Stimulated activated effector memory CD8-positive, alpha-beta T cell treated with anti-CD3 and anti-CD28 coated beads, Interleukin-12 subunit alpha, Interleukin-12 subunit beta, amount 100 ng/mL, for 72 hours (primary cell): ENCODE measurements at places on chromosomes 3 and 15.

- DNase-seq = peak; percentile 79
These were observed 148.1 kb downstream of the KLHL25 start for GRCh38 chr15:85646538-85647091.

DNA sequence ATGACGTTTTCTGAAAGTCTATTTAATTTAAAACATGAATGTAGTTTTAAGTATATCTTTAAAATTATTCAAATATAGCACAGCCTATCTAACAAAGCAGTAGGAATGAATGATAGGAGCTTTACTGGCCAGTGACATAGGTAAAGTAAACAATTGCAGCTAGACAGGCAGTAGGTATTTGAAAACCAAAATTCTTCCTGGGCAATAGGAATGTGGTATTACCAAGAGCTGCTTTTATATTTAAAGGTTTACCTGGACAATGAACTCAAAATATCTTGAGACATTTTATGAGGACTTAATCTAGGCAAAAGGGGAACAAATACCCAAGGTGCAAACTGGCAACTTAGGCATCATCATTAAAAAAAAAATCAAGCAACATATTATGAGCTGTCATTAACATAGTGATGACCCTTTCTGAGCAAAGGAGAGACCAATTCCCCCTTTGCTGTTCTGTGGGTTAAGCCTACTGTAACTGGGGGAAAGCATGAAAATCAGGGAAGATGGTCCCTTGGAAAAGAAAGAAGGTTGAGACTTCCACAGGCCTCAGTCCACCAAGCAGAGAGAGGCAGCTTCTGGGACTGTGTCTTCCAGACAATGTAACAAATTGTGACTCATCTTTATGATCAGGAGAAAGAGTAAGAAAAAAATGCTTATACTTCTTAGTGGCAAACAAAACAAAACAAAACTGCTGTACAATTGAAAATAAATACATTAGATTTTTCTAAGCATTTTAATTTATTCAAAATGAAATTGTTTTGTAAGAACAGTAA is 12.9 kb downstream of the ISL2 start:
- no peak for DNase-seq

DNA sequence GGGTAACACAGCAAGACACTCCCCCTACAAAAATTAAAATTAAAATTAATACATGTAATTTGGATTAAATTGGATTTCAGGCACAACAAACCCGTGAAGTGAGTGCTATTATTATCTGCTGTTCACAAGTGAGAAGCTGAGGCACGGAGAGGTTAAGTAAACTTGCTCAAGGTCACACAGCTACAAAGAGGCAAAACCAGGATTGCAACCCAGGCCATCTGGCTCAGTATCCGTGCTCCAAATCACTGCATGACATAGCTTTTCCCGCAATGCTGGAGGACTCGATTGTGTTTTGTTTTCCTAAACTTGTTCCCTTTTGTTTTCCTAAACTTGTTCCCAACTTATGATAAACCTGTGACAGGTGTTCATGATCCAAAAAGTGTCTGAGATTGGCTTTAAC is 19.9 kb upstream of the C15orf39 start:
- no peak for DNase-seq

GRCh38 chr3:146091397-146091796 is 69.6 kb downstream of the PLOD2 start:
- no peak for DNase-seq

- DNase-seq = no peak
These were observed 58.4 kb downstream of the RPLP1 start for GRCh38 chr15:69511015-69511414.

DNA sequence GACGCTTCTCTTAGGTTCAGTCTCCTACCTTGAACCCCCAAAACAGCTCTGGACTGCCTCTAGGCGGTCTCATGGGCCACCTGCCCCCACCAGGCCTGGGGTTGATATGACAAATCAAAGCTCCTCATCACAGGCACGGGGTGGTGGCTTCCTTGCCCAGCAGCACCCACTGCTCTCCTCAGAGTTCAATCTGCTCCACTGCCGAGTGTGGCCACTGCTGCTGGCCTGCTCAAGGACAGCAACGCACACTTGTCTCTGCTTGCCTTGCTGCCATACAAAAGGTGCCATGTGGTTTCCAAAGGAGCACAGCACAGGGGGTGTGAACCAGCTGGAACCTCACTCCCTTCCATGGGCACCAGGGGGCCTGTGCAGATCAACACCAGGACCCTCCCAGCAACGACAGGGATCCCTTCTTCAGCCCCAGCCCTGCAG is 10.2 kb downstream of the KBTBD13 start:
- DNase-seq = no peak

- no peak for DNase-seq
These were observed 73.4 kb upstream of the RBMS3 start for GRCh38 chr3:29207427-29207826.

- no peak for DNase-seq
These were observed 88.6 kb upstream of the DAZL start for GRCh38 chr3:16693820-16694219.

GRCh38 chr3:20046556-20046955 is 6.3 kb downstream of the KAT2B start:
- DNase-seq = no peak

GRCh38 chr15:101062471-101063171 is 143.5 kb downstream of the LRRK1 start:
- DNase-seq = no peak

DNA sequence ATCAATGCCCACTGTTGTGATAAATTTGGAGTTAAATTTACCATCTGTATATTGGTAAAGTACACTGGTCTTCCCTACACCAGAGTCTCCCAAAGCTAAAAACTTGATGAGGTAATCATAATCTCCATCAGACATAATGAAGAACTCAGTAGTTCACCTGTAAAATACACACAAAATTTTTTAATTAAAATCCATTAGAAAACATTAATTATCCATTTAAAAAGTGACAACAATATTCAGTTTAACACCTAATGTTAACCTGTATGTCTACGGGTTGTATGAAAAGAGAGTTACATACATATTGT is 38.0 kb upstream of the RSL24D1 start:
- no peak for DNase-seq

DNA sequence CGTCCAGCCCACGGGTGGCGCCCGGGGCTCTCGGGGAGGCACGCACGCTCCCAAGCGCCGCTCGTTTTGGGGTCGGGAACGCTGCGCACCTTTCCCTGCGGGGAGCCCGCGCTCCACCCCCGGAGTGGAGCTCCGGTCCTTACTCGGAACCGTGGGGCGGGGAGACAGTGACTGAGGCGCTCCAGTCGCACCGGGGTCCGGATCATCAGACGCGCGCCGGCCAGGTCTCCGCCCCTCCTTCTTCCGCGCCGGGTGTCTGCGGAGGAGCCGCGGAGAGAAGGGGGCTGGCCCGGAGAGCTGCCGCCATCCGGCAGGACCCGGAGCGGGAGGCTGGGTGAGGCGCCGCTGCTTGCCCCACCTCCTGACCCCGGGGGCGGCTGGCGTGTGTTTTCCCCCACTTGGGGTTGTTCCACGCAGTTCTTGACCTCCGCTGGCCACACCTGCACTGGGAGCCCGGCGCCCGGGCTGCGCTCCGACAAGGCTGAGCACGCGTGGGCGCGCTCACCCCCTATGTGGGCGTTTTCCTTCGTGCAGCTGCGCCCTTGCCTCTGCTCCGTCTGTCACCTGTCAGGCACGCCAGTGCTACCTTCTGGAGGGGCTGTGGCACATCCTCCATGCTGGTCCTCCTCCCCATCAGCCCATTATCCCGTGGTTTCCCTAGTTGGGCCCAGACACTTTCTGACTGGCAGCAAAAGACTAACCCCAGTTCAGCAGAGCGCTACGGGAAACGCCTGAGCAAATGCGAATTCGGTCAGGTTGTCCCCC is at the start of gene MCF2L2:
Gene MCF2L2, minus strand, starts transcription at position 173 of the 765 bp plus-strand sequence. CDS start 642 bp downstream, outside the sequence.
- peak; percentile 67 for DNase-seq

GRCh38 chr3:74617776-74618175 is 3.3 kb upstream of the CNTN3 start:
- no peak for DNase-seq

DNA sequence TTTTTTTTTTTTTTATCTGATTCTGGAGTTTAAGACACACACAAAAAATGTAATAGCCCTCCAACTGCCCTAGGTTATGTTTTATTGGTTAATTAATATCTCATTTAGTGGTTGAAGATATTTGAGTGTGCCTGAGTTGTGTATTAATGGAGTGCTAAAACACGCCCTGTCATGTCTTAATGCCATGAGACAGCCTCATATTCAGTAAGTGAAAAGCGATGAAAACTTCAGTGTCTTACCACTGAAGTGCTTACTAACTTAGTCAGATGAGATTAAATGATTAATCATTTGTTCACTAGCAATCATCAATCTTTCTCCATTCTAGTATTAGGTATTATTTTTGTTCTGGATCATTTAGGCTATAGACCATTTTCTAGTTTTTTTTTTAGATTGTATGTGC is 544.7 kb upstream of the ROBO2 start:
- no peak for DNase-seq

- no peak for DNase-seq
These were observed 1.3 kb downstream of the PPM1M start for GRCh38 chr3:52246728-52247408.

GRCh38 chr3:38141173-38141951 is 2.9 kb downstream of the MYD88 start:
- no peak for DNase-seq

DNA sequence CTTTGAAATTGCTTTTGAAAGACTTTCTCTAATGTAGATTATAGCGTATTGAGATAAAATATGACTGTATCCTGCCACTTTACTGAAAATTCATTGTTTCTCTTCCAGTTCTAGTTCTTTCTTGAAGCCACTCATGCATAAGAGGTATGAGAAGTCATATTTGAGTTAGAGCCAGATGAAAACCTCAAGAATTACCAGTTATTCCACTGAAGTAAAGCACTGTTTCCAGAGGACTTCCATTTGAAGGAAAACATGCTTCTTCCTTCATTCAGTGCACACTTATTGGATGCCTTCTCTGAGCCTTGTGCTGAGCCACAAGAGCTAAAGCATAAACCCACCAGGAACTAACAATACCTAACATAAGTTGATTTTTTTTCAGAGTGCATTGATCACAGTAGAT is 513.4 kb downstream of the ZNF385D start:
- no peak for DNase-seq

GRCh38 chr3:156728267-156728985 is 54.0 kb downstream of the TIPARP start:
- DNase-seq = no peak

DNA sequence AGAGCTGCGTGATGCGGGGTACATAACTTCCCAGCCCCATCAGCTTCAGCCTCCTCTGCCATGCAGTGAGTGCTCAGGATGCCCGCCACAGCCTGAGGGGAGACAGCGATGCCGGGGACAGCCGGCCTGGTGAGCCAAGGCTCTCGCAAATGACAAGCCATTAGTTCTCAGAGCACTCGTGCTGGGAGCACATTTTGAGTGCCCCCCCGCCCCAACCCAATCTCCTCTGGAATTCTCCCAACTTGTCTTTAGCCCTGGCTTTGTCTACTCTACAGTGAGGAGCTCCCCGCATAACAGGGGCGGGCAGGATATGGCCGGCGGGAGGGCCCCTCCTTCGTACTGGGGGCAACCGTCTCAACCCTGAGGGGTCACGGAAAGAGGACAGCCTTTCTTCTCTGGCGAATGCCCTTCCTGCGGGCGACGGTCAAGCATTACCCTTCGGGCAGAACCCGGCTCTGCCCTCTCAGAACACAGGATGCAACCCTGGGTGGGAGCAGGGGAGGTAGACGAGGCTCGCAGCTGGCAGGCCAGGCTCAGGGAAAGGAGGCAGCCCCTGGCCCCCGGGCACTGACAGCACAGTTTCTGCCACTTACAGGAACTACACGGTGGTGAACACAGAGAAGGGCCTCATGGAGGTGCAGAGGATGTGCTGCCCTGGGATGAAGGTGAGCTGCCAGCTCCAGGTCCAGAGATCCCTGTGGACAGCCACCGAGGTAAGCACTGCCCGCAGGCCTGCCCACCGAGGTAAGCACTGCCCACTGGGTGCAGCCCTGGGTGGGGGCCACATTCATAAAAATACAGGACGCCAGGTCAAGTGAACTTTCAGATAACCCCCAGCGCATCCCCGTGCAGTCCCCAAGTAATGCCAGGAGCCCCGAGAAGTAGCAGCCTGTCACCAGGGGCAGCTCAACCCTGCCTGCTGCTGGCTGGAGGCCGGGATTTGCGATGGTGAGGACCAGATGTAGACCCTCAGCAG is 141.7 kb downstream of the LRRK1 start:
- no peak for DNase-seq

DNA sequence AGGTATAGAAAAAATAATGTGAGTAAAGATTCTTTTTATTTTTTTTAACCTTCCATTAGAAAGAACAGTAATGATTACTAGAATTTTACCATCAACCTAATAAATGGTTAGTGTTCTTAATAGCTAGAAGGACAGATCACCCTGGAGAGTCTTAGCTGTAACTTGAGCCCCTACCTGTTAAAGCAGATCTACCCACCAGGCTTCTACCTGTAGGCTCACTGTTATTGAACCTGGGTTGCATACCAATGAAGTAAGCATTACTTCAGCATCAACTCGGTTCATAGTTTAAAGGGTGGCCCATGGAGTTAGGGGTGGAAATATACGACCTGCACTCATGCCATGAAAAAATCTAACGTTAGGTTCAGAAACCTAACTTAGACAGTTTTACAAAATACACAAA is 280.4 kb downstream of the BBX start:
- no peak for DNase-seq

DNA sequence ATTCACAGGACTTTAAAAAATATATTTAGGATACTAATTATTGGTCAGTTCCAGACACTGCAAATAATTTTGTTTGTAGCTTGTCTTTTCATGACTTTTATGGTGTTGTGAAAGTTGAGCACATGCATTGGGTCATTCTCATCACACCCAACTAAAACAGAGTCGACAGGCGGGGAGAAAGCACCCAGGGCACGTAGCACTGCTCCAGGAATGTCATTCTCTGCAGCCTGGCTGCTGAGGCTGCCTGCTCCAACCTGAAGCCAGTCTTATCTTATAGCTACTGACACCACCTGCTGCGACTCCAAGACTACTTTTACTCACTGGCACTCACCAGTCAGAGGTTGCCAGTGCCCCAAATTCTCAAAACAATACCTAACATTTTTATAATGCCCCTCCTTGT is 56.9 kb downstream of the ACAD9 start:
- DNase-seq = no peak

- no peak for DNase-seq
These were observed 55.0 kb downstream of the PRICKLE2 start for GRCh38 chr3:64170270-64170669.

DNA sequence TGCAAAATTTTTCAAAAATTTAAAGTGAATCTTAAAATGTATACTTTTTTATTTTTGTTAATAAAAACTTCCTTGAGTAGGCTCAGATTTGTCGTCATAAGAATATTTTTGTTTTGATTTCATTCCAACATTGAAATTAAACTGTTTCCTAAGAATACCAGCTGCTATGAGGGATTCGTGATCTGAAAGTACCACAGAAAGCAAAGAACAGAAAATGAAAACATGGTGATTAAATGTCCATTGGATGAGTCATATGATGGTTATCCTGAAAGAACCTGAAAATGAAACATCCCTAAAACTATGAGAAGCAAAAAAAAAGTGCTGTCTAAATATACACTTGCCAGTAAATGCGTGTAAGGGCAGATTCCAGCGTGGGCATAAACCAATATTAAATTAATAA is 143.8 kb downstream of the GMNC start:
- no peak for DNase-seq
